Non-pigmented ciliary epithelial cell (primary cell): ENCODE measurements at places on chromosomes 7 and 10.

DNA sequence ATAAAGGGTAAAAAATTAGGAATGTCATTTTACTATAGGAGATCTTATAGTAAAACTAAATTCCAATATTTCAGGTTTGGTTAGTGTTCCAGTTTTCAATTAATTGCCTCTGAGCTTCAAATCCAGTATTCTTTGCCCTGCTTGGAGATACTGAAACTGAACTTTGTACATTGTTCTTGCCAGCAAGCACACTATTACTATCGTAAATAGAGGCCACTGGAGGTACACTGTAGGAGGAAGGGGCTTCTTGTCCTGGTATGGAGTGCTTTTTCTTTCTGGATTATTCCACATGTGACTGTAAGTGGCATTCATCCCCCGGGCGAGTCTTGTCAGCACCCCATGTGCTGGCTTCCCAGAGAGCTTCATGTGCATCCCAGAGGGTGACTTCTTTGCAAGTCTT, 234.7 kb upstream of the PTPRZ1 start:
- DNase-seq, result no peak

DNA sequence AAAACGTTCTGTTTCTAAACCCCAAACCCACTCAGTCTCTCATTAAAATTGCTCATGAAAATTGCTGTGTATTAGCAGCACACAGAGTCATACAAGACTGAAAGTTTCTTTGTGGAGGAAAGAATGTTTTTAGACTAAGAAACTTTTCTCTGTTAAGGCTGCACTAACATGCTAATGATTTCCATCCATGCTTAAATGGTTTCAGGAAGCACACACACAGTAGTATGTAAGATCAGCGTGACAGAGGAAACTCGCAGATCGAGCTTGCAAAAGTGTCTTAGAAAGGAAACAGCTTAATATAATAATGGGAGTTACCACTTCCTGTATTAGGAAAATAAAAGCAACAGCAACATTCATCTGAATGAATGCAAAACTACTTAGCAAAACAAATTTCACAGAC, 112.7 kb downstream of the ICA1 start:
- no peak for DNase-seq

DNA sequence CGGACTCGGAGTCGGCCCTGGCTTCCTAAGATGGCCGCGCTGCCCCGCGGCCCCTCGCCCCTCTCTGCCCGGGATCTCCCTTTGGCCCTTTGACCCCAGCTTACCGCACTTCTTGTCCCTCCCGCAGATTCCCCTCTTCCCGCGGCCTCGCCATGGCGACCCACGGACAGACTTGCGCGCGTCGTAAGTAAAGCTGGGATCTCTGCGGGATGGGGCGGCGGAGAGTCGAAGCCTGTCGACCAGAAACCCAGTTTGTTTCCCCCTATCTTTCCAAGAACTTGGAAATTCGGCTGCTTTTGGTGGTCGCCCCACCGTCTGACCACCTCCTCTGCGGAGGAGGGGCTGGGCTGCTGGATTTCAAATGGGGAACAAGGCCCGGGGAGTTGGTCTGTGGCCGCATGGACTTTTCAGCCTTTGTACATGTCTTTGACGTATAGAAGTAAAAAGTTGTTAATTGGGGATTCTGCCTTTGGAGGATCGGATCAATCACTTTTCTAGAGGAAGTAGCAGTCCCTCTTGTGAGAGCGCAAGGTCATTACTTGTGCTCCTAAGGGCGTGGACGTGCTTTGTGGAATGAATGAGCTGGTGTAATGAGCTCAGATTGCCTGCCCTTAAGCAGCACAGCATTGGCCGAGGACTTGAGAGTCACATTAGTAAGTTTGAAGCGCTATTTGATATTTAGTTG, 553 bp downstream of the VDAC2 start:
- DNase-seq, result no peak

DNA sequence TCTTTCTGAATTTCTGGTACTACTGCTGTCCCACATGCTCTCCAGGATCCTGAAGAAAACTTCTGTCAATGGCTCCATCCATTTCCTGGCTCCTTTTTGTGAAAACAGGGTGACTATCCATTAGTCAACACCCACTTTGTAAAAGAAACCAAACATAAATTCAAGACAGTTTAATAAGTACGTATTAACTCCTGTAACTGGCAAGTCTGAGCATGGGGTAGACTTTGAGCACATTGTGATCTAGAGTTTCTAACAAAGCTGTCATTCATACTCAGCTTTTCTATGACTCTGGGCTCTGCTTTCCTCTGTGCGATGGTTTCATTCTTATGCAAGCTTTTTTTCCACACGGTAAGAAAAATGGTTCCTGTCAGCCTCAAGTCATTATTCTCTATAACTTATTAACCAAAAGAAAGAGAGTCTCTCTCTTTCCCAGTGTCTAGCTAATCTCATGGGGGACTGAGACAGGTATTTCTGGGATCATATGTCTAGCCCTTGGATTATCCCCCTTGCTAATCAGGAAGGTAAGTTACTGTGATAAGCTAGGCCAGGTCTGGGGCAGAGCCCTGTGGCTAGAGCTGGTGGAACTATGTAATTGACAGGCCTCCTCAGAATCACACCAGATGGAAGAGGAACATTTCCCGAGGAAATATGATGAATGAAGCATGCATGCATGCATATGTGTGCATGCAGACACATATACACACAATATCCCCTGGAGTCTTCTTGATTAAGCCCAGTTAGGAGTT, 98.5 kb downstream of the GNAI1 start:
- DNase-seq, result no peak

- DNase-seq, result no peak
Observed at GRCh38 chr7:70051726-70052125, 453.5 kb downstream of the AUTS2 start.

GRCh38 chr10:102644066-102644645, at the start of gene TRIM8:
Gene TRIM8, plus strand, starts transcription at chr10:102644479. Its CDS starts 139 bp downstream, at chr10:102644618.
- no peak for DNase-seq

DNA sequence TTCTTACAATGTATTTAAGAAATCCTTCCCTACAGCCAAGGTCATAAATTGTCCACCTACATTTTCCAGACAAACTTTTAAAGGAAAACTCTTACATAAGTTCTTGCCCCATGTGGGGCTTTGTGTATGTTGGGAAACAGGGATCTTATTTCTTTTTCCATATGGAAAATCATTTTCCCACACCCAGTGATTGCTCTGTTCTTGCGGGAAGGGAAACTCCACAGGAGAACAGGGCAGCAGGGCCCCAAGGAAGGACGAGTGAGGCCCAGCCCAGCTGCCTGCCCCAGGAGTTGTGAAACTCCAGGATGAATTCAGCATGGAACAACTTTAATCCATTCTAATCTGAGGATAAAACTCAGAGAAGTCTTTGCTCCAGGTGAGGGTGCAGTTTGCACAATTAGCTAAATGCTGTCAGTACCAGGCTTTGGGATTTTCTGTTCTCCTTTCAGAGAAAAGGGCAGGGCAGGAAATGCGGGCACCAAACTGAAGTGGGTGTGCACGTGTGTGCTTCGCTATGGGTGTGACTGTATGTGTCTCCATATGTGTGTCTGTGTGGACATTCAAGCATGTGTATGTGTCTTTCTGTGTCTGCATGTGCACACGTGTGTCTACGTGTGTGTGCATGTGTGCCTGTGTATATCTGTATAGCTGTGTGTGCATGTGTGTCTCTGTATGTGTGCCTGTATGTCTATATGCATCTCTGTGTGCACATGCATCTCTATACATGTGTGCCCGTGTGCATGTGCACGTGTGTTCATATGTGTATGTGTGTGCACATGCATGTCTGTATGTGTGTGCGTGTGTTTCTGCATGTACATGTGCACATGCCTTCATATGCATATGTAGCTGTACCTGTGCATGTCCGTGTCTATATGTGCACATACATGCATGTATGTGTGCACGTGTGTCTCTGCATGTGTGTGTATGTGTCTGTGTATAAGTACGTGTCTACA, 102.0 kb upstream of the FAM20C start:
- DNase-seq, result no peak

- no peak for DNase-seq
Observed at GRCh38 chr7:88457320-88457719, 150.6 kb upstream of the STEAP4 start.

- no peak for DNase-seq
Observed at GRCh38 chr10:49609006-49609282, 1.2 kb upstream of the SLC18A3 start.

GRCh38 chr10:103669944-103670343, 176.4 kb downstream of the NEURL1 start:
- DNase-seq, result no peak

- DNase-seq, result no peak
Observed at GRCh38 chr10:130043491-130043890, 67.1 kb downstream of the C10orf143 start.

DNA sequence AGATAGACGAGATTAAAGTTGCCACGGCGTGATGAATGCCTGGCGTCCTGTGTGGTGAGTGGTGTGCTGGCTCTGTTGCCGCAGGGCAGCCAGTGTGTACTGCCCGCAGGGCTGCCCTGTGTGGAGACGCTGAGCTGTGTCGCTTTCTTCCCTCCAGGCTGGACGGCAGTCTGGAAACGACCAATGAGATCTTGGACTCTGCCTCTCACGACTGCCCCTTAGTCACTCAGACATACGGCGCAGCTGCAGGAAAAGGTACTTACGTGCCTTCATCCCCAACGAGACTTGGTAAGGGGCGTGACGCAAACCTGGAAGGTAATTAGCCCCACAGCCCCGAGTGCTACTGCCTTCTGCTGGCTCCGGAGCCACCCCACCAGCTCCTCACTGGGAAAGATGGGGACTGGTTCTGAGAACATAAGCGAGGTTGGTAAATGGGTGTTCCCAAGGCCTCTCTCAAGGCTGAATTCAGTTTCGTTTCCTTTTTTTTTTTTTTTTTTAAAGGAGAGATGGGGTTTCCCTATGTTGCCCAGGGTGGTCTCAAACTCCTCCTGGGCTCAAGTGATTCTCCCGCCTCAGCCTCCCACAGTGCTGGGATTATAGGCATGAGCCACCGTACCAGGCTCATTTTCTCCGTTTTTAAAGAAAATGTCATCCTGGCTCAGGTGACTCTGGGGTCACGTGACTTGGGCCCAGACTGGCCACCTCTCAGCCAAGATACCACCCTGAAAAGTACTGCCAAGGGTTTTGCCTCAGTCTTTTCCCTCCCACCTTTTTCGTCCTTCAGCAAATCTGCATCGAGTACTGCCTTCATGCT, 39.6 kb downstream of the WIPI2 start:
- DNase-seq, result no peak

DNA sequence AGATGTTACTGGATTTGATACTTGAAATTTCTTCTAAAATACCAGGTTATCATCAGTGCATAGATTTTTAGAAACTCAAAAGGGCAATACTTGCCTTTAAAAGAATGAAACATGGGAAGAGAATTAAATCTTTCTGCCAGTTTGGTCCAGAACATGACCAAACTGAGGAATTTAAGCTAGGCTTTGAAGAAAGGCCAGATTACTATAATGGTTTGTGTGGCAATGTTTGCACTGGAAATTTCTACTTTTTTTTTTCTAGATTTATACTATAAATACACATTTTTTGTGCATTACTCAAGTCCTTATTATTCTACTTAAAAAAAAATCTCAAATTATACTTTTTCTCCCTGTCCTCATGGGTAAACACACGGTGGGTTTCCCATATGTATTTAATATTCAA, 9.2 kb downstream of the MKX start:
- no peak for DNase-seq

DNA sequence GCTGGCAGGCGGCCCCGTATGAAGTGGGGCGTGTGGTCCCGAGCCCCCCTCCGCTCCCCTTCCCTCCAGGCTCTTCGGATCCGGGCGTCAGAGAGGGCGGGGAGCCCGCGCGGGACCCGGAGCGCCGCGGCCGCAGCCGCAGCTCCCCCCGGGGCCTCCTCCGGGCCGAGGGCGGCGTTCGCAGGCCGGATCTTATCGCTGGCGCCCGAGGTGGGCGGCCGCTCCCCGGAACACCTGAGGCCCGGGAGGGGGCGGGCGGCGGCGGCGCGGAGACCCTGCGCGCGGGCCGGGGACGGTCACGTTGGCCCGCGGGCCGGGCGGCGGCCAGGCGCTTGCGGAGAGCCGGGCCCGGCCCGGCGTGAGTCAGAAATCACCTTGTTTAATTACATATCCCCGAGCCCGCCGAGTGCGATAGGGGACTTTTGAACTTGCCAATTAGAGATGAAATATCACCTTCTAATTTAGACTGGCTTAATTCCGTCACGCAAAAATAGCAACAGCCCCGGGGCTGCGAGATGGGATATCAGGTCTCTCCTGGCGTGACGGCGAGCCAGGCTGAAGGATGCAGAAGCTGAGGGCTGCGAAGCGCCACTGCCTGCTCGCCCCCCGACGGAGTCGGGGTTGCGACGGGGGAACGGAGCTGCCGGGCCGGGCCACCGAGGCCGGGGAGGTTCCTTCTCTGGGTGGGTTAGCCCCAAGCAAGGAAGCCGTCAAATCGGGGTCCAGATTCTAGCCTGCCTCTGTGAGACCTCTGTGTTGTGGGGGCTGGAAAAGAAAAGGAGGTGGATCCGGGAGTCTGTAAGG, 43.4 kb downstream of the LDB3 start:
- no peak for DNase-seq

GRCh38 chr7:140653319-140654108, 12.9 kb upstream of the DENND2A start:
- DNase-seq, result no peak

DNA sequence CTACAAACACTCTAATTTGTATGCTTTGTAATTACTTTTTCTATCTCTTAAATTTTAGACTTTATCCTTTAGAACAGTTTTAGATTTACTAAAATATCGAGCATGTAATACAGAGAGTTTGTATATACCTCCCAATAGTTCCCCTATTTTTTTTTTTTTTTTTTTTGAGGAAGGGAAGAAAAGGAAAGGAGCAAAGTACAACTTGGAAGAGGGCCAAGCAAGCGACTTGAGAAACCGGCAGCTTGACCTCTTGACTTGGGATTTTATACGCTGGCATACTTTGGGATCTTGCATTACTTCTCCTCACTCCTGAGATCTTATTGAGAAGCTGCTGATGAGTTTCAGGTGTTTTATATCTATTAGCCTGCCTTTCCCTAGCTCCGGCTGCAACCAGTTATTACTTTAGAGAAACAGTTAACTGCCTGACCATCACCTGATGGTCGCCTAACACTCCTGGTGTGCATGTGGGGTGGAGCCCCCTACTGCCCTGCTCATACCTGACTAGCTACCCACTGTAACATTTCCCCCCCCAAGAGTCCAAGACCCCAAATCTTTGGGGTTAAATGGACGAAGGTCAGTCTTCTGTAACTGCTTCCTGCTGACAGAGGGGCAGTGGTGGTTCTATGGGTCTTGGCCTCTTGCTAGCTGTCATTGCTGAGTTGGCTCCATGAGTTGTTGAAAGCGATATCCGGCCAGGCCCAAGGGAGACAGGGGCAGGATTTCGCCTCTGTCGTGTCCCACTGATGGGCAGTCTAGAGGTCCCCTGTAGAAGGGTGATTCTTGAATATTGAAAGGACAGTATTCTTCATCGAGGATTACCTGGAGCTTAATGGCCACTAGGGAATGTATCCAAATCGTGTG, 28.5 kb downstream of the MKLN1 start:
- DNase-seq, result no peak
